Liver (tissue), 10 donors: ENCODE measurements at places on chromosomes 6 and 20.

GRCh38 chr20:54139188-54139587 is 34.6 kb downstream of the CYP24A1 start:
- no peak for DNase-seq

- DNase-seq = no peak
Observed at GRCh38 chr6:127690092-127690491, 113.1 kb downstream of the C6orf58 start.

GRCh38 chr6:111086685-111087084 is 618 bp upstream of the SLC16A10 start:
- no peak for DNase-seq

DNA sequence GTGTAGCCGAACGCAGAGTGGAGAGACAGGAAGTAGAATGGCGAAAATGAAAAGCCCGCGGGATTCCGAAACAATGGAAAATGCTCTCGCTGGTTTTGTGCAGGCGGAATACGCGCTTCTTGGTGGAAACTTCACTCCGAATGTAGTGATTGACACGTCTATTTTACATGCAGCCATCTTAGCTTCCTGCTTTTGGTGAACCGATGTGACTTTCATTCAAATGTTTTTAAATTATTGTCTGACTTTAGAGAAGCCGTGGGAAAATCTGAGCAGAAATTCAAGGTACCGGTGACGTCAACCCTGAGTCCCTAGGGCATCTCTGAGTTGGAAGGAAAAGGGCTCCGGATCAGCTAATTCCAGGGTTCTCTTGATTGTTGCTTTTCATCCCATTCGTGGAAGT is 11.4 kb downstream of the GPX5 start:
- no peak for DNase-seq

- DNase-seq = no peak
Observed at GRCh38 chr20:49595811-49596561, 28.0 kb upstream of the PTGIS start.

GRCh38 chr6:154292066-154292465 is 64.5 kb downstream of the IPCEF1 start:
- DNase-seq = no peak

DNA sequence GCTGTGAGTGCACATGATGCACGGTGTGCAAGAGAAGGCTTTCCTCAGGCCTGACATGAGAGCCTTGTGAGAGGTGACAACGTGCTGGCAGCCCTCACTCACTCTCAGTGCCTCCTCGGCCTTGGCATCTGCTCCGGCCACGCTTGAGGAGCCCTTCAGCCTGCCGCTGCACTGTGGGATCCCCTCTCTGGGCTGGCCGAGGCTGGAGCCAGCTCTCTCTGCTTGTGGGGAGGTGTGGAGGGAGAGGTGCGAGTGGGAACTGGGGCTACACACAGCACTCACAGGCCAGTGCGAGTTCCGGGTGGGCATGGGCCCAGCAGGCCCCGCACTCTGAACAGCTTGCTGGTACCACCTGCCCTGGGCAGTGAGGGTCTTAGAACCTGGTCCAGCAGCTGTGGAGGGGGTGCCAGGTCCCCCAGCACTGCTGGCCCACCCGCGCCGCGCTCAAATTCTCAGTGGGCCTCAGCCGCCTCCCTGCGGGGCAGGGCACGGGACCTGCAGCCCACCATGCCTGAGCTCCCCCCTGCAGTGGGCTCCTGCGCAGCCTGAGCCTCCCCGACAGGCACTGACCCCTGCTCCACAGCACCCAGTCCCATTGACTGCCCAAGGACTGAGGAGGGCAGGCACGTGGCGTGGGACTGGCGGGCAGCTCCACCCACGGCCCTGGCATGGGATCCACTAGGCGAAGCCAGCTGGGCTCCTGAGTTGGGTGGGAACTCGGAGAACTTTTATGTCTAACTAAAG is 74.9 kb upstream of the BMP5 start:
- DNase-seq = no peak

GRCh38 chr6:47337519-47337918 is 27.8 kb upstream of the TNFRSF21 start:
- DNase-seq = no peak

GRCh38 chr6:42390228-42390934 is 61.3 kb downstream of the TRERF1 start:
- DNase-seq = no peak
